ENCODE measurements at places on chromosomes 1 and 21.

- no peak for DNase-seq
These were observed 115.7 kb downstream of the SLC30A10 start for GRCh38 chr1:219812491-219813203.

- no peak for DNase-seq
These were observed 51.1 kb downstream of the PRDM16 start for GRCh38 chr1:3120140-3120539.

DNA sequence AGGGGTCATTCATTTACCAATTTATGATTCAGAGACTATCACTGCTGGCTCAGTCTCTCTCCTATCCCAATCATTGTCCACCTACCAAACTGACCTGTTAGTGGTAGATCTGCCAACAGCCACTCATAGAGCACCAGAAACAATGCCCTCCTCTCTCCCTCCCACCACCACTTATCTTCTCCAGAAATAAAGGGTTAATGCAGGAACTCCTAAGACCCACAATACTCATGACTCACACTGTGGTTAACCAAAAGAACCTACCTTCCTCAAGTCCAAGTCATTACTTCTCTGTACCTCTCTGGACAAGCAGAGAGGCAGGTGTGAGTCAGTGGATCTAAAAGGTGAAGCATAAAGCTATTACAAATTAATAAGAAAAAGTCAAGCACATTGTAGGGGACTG is 40.9 kb upstream of the CAMK1G start:
- no peak for DNase-seq

GRCh38 chr1:230581446-230582079 is 60.7 kb upstream of the COG2 start:
- DNase-seq = no peak

- no peak for DNase-seq
These were observed 10.8 kb downstream of the NGF start for GRCh38 chr1:115327270-115327669.

GRCh38 chr1:218474128-218474527 is 129.0 kb downstream of the TGFB2 start:
- no peak for DNase-seq

- no peak for DNase-seq
These were observed 569 bp upstream of the WARS2 start for GRCh38 chr1:119141020-119141424.

GRCh38 chr21:34630536-34631143 is 15.7 kb upstream of the RCAN1 start:
- no peak for DNase-seq

GRCh38 chr1:6638226-6638625 is 13.6 kb downstream of the THAP3 start:
- no peak for DNase-seq

DNA sequence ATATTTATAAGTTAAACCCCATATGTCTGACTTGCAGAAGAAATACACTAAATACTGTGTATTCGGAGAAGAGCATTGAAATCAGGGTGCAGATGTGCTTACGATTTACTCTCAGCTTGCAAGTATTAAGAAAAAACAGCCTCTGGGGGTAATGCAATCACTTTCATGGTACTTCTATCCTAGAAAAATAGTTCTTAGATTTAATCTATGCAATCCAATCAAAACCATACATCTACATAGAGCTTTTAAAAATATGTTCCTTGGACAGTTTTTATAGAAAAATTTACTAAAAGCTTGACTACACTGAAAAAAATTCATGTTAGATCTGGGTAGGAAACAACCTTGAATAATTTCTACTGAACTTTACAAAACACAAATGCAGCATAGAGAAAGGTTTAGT is 890.3 kb upstream of the ADGRL2 start:
- no peak for DNase-seq

- peak; percentile 36 for DNase-seq
These were observed 53.4 kb downstream of the TOMM20 start for GRCh38 chr1:235075048-235075776.

DNA sequence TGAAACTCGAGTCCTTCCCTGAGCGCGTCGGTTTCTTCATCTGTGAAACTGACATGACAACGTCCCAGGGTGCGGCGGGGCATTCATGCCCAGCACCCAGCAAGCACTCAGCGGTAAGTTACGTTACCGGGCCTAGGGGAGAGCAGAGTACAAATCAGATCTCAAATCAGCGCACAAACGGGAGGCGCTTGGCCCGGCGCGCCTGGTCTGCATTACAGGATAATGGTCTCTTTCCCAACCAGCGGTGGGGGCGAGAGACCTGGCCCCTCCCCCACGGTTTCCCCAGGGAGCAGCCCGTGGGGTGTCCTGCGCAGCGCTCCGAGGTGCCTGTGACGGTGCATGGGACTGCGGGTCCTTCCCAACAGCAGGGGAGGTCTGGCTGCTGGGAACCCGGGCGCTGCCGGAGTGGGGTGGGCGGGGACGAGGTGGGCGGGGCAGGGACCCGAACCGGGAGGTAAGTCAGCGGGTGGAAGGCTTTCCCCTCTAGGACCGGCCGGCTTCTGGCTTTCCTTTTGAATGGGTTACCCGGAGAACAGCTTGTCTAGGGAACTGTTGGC is 1.0 kb downstream of the TMEM51 start:
- DNase-seq = no peak

- no peak for DNase-seq
These were observed 64.9 kb downstream of the RGS13 start for GRCh38 chr1:192700834-192701271.

GRCh38 chr1:10561955-10562354 is 87.2 kb downstream of the PEX14 start:
- DNase-seq = no peak

GRCh38 chr1:11227106-11228077 is 35.0 kb downstream of the MTOR start:
- DNase-seq = no peak

GRCh38 chr21:19340303-19340702 is 936.7 kb upstream of the TMPRSS15 start:
- DNase-seq = no peak

DNA sequence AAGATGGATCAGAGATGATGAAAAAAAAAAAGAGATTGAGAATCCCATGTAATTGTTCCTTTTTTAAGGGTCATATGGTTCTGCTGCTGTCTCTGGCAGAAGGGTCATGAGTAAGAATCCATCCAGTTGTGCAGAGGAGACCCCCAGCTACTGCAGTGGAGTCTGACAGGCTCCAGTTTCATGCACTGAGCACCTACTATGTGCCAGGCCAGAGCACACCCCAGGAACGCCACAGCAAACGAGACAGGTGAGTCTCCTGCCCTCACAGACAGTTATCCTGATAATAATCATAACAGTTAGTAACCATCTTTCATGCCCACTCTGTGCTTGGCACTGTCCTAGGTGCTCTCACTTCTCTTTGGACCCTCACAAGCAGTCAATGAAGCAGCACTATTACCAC is 420.0 kb downstream of the MATN1 start:
- DNase-seq = no peak

DNA sequence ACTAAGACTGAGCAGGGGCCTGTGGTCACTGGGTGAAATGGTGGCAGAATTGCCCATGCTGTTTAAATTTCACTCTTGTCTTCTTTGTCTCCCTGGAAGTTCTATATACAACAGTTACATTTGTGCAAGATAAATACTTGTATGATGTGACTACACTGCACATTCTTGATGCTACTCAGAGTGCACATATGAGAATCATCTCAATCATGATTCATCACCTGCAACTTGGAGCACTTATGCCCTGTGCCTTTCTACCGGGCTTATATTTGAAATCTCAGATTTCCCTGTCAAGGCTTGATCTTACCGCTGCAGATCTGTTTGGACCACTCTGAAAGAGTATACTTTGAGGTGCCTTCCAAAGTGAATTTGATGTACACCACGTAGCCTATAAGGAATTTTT is 10.6 kb downstream of the PGM1 start:
- DNase-seq = no peak

DNA sequence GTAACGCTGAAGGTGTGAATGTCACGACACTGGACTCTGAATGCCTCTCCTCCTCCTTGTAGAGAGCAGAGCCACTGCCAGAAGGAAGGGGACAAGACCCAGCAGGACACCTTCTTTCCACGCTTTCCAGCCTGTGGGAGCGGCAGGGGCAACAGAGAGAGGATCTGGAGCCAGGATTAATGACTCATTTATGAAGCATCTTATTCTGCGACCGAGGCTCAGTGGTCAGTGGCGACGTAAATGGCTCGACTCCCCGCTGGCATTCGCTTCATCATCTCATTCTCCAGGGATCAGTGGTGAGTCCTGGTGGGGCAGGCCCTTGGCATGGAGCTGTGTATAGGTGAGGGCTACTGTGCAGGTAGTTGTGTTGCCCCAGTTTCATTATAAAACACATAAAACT is 4.6 kb downstream of the SLC37A1 start:
- no peak for DNase-seq

GRCh38 chr1:236280438-236281197 is 1.1 kb downstream of the ERO1B start:
- no peak for DNase-seq

GRCh38 chr1:93244298-93245069 is 64.0 kb downstream of the CCDC18 start:
- DNase-seq = no peak

DNA sequence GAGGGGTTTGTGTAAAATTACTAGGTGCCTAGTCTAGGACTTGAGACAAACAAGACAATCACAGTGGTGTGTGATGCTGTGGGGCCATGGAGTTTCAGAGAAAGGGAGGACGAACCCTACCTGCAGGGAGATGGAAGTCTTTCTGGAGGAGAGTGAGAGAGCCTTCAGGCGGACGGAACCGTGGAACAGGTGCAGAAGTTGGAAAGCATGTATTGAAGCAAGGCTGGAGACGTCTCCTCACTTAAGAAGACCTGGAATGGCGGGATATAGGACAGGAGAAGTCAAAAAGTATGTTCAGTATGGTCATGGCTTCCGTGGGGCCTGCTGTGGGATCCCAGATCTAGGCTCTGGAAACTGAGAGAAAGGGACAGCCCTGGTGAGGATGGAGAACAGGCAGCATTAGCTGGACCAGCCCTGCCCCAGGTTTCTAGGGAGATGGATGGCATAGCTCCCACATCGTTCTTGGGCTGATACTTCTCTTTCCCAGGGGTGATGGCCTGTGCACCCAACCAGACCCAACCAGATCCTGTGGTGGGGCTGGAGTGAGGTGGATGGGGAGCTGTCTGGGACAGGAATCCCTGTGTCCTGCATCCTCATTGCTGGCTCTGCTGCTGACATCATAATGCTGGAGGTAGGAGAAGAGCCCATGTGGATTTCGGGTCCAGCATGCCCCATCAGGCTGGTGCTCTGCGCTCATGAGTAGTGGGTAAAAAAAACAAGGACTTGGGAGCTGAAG is 15.0 kb upstream of the LRP8 start:
- no peak for DNase-seq

GRCh38 chr1:248817065-248817464 is 8.7 kb downstream of the SH3BP5L start:
- DNase-seq = no peak

GRCh38 chr1:192563129-192563528 is 12.4 kb upstream of the RGS1 start:
- no peak for DNase-seq

- DNase-seq = no peak
These were observed 600.4 kb downstream of the ADGRL2 start for GRCh38 chr1:82401116-82401515.

DNA sequence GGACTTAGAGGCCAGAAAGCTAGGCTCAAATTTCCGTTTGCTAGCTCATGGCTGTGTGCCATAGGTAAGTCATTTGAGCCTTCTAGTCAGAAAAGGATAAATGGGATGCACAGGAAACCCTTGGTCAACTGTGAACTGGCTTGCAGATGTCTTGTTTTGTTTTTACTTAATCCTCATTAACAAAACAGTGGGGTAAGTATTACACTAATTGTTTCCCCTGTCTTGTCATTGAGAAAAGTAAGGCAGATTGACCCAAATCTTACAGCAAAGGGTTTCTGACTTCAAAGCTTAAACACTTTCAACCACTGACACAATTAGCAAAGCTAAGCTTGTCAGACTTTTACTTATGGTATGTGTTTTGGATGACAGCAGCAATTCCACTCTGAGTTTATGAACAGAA is 291.3 kb downstream of the NTNG1 start:
- no peak for DNase-seq

- DNase-seq = no peak
These were observed 58.0 kb downstream of the NGF start for GRCh38 chr1:115280064-115280463.

DNA sequence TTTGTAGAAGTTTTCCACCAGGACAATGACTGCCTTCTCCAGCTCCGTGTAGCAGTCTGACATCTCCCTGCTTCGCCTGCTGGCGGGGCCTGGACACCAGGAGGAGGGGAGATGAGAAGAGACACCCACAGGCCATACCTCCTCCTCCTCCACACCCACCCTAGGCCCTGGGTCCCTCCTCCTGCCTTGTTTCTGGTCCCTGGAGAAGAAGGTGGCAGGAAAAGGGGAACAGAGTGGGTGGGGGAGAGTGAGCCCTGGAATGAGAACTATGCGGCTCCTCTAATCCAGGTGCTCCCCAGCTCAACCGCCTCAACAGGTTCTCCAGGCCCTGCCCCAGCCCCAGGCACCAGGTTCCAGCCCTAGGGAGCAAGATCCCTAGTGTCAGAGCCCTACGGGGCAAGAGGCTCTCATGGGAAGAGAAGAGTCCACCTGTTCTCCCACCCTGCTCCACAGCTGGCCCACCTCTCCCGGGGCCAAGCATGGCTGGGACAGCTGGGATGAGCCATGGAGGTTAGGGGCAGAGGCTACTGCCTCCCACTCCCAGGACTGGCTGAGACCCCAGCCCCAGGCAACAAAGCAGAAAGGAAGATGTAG is 4.8 kb downstream of the S100A16 start:
- no peak for DNase-seq

GRCh38 chr1:212597487-212597886 is 11.1 kb upstream of the ATF3 start:
- no peak for DNase-seq

DNA sequence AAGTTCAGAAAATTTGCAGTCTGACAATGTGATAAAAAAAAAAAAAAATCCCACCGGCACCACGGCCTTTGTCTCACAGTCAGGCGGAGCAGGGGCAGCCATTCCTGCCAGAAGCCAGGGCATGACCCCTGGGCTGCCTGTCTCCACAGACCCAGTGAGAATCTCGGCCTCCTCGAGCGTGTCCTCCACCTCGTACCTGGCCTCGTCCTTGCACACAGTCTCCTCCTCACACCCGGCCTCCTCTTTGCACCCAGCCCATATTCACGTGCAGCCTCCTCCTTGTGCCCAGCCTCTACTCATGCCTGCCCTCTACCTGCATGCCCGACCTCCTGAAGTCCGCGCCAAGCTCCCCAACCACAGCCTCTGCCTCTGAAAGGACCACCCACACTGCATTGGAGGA is 182.0 kb downstream of the AGBL4 start:
- DNase-seq = no peak

GRCh38 chr1:237139732-237140131 is 97.7 kb downstream of the RYR2 start:
- no peak for DNase-seq

DNA sequence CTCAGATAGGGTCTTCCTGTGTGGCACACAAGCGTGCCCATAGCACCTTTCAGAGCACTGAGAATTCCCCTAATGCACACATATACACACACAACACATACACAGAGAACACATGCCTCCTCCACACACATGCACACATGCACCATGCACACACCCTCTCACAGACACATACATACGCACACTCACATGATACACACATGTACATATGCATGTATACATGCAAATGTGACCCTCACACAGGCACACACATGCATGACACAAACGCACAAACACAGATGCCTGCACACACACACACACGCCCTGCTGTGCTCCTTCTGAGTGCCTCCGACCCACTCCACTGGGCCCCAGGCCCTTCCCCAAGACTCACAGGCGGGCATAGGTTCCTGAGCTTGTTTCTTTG is 251.0 kb downstream of the PTPRU start:
- no peak for DNase-seq

All from T-helper 22 cell (primary cell).